Activated naive CD8-positive, alpha-beta T cell treated with anti-CD3 and anti-CD28 coated beads, Interleukin-2, amount 50 U/mL, for 24 hours (primary cell): ENCODE measurements at places on chromosomes 13 and 19.

- no peak for DNase-seq
Observed at GRCh38 chr13:39273953-39274738, 235.9 kb downstream of the NHLRC3 start.

DNA sequence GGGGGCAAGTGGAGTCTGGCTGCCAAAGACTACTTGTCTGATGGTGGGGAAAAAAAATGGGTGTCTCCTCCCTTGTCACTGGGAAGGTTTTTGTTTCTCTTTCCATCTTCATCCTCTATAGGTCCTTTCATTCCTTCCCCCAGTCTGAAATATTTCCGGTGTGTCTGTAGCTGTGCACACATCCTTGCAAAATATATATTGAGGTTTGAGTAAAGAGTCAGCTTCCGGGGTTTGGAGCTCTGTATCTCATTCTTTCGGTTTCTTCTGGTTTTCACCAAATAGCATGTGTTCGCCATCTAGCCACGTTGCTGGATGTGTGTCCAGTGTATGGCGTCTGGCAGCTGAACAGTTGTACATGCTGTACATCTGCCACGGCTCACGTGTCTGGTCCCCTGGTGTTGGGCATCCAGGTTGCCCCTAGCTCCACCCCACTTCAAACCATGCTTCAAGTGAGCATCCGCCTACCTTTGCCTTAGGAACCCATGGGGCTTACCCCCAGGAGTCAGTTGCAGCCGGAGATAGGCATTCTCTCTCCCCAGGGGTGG lies 142.2 kb downstream of the SIPA1L3 start:
- peak; percentile 57 for DNase-seq

DNA sequence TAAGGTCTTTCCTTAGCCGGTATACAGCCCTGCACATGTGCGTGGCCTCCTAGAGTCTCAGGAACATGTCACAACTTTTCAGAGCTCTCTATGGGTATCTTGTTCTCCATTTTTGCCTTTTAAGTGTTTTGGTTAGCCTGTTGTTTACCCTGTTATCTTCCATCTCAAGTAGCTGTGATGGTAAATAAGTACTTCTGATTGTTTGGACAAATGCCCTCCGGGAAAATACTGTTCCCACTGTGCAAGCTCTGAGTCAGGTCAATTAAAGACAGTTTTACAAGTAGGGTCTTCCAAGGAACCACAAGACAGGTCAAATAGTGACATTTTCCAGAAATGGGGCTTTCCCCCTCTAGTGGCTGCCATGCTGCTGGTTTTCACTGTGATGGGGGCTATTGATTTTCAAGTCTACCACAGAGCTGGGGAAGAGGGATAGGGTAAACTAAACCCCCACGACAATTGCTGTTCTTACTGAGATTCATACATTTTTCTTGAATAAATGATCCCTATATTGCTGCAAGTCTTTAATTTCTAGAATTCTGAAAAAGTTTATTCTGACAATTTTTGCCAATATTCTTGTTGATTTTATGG lies 109.5 kb downstream of the TM9SF2 start:
- no peak for DNase-seq

- no peak for DNase-seq
Observed at GRCh38 chr13:101611491-101612475, 159.3 kb downstream of the ITGBL1 start.

GRCh38 chr19:55383279-55384130 lies 587 bp downstream of the TMEM238 start:
- peak; percentile 63 for DNase-seq

GRCh38 chr13:81246556-81246955 lies 905.6 kb upstream of the SPRY2 start:
- DNase-seq: no peak

DNA sequence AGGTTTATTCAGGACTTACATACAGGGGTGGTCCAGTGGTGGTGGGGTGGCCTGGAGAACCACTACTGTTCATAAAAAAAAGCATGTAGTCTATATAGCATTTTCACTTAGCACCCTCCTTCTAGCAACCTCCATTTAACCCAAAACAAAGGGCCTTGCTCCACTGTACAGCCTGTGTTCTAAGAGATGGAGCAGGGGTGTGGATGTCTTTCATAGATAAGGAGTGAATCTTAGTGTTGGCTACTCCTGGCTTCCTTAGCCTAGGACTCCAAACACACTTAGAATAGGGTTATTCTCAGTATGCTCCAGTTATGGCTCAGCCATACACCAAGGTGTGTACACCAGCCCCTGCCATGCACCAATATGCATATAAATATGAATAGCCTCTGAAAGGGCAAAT lies 95.2 kb downstream of the ELF1 start:
- no peak for DNase-seq

DNA sequence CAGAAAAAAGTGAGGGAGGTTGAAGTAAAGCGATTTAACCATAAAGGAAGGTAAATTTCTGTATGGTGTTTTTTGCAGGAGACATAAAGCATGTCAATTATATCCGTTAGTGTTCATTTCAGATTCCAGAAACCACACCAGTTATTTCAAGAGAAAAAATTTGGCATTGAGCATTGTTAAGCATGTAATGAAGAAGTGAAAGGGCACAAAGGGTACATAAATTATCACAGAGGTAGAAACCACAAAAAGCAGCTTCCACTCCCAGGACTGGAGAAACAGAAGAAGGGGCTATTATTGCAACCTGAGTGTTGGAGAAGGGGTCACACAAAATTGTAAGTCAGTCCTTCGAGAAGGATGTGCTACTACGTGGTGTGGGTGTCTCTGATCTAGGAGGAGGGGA lies 72.2 kb upstream of the DACH1 start:
- no peak for DNase-seq

DNA sequence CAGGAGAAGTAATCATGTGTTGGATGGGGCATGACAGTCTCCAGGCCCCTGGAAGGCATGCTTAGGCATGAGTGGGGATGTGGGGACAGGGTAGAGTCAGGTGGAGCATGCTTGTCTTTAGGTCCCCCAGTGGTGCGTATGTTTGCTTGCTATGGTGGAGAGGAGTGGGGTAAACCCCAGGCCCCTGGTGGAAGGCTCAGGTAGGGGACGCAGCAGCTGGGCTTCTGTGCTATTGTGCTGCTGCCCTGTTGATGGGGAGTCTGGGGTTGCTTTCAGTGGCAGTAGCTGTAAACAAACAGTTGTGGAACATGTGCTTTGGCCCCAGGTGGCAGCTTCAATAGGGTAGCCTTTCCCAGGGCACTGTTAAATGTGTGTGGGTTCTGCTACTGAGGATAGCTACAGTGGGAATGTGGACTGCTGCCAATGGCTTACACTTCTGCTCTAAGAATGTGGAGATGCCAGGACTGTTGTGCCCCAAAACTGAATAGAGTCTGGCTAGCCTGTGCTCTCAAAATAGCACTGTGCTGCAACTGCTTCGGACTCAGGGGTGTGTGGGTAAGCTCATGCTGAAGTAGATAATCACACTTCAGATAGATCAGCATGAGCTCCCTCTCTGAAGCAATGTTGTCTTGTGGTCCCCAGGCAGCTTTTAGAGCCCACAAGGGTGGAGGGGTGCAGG lies 1257.3 kb downstream of the DIAPH3 start:
- DNase-seq: no peak

DNA sequence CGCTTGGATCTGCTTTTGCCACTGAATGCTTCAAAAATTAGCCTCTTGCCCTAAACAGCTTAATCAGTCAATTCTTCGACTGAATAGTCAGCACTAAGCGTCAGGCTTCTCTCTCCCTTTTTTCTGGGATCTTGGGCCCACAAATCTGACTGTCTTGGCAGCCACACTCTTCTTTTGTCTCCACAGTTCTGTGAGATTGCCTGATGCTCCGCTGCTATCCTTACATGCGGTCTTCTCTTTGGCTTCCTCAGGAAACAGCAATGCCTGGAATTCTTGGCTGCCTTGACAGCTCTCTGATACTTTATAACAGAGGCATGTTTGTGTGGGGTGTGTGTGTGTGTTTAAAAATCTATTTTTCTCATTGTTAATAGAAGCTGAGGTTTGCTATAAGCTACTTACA lies 32.6 kb downstream of the ERCC5 start:
- no peak for DNase-seq

DNA sequence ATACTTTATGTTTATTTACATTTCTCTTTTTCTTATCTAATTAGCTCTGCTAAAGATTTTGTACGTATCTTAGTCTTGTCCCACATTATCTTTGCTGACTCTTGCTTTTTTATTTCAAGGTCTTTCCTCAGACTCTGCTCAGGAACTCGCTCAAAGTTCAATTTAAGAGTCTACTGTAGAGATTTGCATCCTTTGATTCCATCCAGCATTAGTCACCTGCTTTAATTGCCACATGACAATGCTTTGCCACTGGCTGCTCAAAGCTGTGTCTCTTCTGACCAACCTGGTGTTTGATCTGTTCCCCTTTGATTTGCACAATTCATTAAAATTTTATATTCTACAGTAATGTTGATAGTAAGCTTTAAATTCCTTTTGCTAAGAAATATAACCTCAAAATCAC lies 157.9 kb upstream of the FREM2 start:
- no peak for DNase-seq

GRCh38 chr13:110062777-110063442 lies 244.0 kb downstream of the COL4A1 start:
- no peak for DNase-seq

DNA sequence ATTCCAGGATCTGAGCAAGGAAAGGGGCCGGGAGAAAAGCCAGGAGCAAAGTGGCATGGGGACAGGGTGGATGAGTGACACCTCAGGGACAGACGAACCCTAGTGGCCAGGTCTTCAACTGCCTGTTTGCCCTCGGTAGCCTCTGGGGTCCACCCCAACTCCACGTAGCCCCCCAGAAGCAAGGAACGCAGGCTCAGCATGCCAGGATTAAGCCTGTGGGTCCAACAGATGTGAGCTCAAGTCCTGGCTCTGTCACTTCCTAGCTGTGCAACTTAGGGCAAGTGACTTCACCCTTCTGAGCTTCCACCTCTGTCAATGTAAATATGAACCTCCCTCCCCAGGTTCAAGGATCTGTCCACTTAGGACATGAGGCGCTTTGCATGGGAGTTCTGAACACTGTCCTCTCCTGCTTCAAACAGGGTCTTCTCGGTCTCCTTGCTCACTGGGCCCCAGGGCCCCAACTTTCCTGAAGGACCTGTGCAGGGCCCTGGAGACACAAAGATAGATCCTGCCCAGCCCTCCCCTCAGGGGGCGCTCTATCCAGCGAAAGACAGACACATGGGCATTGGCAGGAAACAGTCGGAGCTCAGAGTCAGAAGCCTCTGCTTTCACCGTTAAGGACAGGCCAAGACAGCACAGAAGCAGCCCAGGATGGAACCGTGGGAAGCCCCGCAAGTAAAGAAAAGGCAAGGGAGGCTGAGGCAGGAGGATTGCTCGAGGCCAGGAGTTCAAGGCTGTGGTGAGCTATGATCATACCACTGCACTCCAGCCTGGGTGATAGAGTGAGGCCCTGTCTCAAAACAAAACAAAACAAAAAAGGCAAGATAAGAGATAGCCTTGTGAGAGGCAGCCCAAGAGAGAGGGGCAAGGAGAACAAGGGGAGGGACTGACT lies 13.2 kb downstream of the SYDE1 start:
- DNase-seq: no peak

DNA sequence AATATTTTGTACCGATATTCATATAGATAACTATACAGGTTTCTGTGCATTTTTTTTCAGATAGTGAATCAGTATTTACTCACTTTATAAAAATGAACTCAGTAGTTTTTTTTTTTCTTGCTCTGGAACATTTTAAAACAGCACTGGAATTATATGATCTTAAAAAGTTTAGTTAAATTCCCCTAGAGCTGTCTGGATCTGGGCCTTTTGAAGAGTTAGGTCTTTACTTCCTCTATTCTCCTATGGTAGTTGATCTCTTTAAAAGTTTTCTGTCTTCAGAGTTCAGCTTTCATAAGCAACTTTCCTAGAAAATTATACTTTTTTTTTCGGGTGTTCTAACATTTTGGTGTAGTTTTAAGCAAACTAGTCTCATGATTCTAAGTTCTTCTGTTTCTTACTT lies 21.8 kb upstream of the RBM26 start:
- DNase-seq: no peak

DNA sequence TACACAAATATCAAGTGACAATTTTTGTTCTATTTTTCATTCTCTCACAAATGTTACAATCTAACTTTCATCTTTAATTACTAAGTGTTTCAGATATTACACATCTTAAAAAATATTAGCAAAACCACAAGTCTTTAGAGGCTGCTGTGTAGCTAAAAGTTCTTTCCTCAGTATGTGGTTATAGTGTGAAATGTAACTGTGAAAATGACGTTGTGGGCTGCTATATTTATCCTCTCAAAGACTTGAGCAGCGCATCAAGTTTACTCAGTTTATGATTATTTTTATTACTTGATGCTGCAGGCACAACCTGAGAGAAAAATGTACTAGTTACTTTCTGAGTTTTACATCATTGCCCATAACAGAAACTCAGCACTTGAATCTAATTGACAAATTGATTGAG lies 2860.6 kb upstream of the PCDH20 start:
- DNase-seq: no peak

- DNase-seq: no peak
Observed at GRCh38 chr13:106565127-106565775, 2.7 kb downstream of the ARGLU1 start.

DNA sequence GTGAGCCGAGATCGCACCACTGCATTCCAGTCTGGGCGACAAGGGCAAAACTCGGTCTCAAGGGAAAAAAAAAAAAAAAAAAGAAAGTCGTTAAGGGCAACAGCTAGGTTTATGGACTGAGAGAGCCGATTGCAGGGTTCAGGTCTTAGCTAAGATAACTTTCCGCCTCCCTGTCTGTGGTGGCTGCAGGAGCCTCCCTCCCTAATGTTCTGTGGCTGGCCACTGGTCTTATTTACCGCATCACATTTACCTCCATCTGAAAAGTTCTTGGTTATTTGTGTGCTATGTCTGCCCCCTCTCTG lies 722 bp upstream of the CRTC1 start:
- DNase-seq: peak; percentile 14

DNA sequence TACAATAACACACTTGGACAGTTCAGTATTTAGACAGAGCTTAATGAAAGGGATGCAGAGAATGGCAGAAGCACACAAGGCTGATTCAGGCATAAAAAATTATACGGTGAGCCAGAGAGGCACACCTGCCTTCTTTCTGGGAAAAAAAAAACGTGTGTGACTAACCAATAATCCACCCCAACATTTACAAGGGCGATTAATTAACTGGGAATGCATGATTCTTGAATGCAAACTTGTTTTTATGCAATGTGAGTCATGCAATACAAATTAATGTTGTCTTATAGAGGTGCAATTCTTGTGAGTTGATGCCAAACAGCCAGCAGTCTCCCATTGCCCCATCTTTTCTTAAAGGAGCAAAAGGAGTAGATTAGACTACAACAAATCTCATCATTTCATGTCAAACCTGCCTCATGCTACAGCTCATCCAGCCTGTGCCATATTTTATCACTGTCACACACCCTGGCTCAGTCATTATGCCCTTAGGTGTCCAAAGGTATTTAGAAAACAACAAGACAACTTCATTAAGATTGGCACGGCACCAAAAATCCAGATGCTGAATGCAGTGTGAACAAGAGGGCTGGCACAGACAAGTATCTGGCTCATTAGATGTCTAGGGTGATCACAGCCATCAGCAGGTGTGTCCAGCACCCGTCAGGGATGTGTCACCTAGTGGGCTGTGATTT lies 721.1 kb downstream of the EFNB2 start:
- DNase-seq: no peak

- DNase-seq: peak; percentile 66
Observed at GRCh38 chr19:12665281-12665573, 1.3 kb downstream of the MAN2B1 start.

- DNase-seq: no peak
Observed at GRCh38 chr19:29075149-29075548, 137.8 kb downstream of the UQCRFS1 start.

- DNase-seq: no peak
Observed at GRCh38 chr19:32809754-32810153, 59.8 kb downstream of the SLC7A9 start.
